ENCODE measurements at places on chromosomes 5 and 9.

DNA sequence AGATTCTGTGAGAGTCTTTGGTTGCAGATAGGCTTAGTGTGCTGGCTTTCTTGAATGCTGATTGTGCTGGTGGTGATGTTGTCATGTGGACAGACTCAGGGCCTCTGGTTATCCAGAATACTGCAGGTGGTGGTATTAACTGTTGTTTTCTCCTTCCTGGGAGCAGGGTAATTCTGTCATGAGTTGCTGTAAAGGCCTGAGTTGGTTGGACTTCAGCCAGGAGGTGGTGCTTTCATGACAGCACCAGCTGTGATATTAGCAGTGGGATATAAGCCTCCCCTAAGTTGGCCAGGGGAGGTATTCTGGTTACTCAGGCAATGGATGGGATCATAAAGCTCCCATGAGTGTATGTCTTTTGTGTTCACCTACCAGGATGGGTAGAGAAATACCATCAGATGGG is 16.4 kb upstream of the RNF180 start:
- no peak overlapping the region for H3K4me3 ChIP-seq
- DNase-seq, result no peak
- peaks cover 3% of the 10 kb centered on the region for H3K36me3 ChIP-seq
- H3K4me1 ChIP-seq, result no peaks in the 10 kb centered on the region
- no peak overlapping the region for H3K27ac ChIP-seq

- peak overlapping the region; percentile 90 for H3K4me3 ChIP-seq
- no peak for DNase-seq
- H3K36me3 ChIP-seq, result peaks cover 17% of the 10 kb centered on the region
- H3K4me1 ChIP-seq, result peaks cover 62% of the 10 kb centered on the region
Measured at GRCh38 chr5:43303242-43303641, 10.0 kb downstream of the HMGCS1 start.

GRCh38 chr9:95836072-95836471 is 39.4 kb upstream of the ERCC6L2 start:
- peaks cover 14% of the 10 kb centered on the region for H3K27me3 ChIP-seq
- peaks cover 4% of the 10 kb centered on the region for H3K4me1 ChIP-seq
- no peak for DNase-seq

DNA sequence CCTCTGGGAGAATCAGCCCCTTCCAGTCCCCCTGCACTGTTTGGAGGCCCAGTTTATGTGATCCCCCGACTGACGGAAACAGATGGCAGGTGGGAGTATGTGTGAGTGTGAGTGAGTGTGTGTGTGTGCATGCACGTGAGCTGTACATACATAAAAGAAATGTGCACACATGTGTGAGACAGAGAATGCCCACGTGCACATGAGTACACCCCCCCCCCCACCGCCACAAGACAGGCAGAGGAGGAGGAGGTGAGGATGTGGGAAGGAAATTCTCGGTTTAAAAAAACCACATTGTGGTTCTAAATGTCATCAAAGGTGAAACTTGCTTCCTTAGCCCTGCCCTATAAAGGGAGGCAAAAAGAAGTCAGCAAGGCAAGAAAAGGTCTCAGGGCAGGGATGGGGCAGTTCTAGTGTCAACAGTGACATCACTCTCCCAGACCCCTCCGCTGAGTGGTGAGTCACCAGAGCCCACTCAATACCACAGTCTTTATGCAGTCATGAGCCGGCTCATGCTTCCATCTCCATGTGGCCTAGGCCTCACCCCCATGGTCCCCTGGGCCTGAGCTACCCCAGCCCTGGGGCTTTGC is 79.2 kb upstream of the HSPA9 start:
- peaks cover 3% of the 10 kb centered on the region for H3K36me3 ChIP-seq
- peaks cover 93% of the 10 kb centered on the region for H3K27me3 ChIP-seq

- peaks cover 4% of the 10 kb centered on the region for H3K36me3 ChIP-seq
- H3K4me3 ChIP-seq, result no peak overlapping the region
- H3K27me3 ChIP-seq, result no peaks in the 10 kb centered on the region
Measured at GRCh38 chr9:112404508-112404932, 24.6 kb downstream of the HSDL2 start.

- H3K36me3 ChIP-seq, result peaks cover 1% of the 10 kb centered on the region
- peaks cover 8% of the 10 kb centered on the region for H3K27me3 ChIP-seq
- no peak for DNase-seq
- no peak overlapping the region for H3K4me3 ChIP-seq
- H3K27ac ChIP-seq, result no peak overlapping the region
Measured at GRCh38 chr5:180130876-180131740, 59.5 kb upstream of the RNF130 start.

DNA sequence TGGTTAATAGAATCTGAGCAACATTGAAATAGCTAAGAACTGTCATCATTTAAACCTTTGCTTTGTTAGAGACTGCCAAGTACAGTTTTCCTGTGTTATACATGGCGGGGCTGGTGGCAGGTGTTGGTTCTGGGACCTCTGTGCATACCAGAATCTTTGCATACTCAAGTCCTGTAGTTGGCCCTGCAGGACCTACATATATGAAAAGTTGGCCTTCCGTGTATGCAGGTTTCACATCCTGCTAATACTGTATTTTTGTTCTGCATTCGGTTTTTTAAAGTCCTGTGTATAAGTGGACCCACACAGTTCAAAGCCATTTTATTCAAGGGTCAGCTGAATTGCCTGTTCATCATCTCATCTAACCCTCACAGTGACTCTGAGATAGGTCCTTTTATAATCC is 36.4 kb downstream of the LARP1 start:
- peaks cover 8% of the 10 kb centered on the region for H3K4me1 ChIP-seq
- peaks cover 7% of the 10 kb centered on the region for H3K36me3 ChIP-seq
- no peak overlapping the region for H3K4me3 ChIP-seq
- no peak overlapping the region for H3K27ac ChIP-seq
- H3K27me3 ChIP-seq, result no peaks in the 10 kb centered on the region

- DNase-seq, result no peak
- no peaks in the 10 kb centered on the region for H3K4me1 ChIP-seq
- no peak overlapping the region for H3K4me3 ChIP-seq
- H3K27me3 ChIP-seq, result no peaks in the 10 kb centered on the region
- H3K36me3 ChIP-seq, result no peaks in the 10 kb centered on the region
- no peak overlapping the region for H3K27ac ChIP-seq
Measured at GRCh38 chr5:2697446-2698200, 53.9 kb downstream of the IRX2 start.

DNA sequence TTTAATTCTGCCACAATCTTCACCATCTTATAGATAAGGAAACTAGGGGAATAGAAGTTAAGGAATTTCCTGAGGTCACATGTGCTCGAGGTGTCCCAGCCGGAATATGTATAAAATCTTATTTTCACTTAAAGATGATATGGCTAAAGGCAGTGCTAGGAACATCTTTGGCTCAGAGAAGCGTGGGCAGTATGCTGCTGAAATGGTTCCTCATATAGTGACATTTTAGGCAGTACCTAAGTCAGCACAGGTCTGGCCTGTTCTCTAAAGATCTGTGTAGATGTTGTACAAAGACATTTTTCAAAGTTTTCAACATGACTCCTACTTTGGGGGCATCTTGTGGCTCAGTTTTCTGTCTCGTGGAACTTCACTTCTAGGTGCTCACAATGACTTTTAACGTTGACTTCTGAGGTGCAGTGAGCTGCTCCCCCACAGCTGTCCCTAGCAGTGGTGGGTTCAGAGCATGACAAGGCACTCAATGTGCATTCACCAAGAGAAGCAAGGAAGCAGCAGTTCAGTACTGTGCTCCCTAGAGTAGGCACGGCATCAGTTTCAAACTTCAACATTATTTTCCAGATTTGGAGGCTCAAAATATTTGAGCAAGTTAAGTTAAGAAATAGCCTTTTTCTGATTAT is 40.3 kb downstream of the TNFAIP8 start:
- H3K27me3 ChIP-seq, result no peaks in the 10 kb centered on the region
- peak; percentile 28 for DNase-seq
- peaks cover 12% of the 10 kb centered on the region for H3K36me3 ChIP-seq
- H3K4me3 ChIP-seq, result peak overlapping the region; percentile 85
- H3K27ac ChIP-seq, result peak overlapping the region; percentile 98

DNA sequence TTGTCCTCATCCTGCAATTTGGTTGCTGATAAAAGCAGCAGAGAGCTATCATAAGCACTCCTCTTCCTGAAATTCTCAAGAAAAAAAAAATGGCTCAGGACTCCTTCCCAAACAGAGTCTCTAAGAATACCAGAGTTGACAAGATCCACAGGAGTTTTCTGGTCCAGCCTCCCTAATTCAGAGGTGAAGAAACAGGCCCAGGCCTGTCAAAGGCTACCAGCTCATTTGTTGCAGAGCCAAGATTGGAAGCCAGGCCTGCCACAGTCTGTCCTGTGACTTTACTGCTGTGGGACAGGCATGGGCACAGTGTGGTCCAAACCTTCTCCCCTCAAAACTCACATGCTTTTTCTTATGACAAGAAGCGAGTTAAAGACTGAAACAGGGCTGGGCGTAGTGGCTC is 41.5 kb downstream of the NIPSNAP3B start:
- DNase-seq, result no peak
- H3K27me3 ChIP-seq, result no peaks in the 10 kb centered on the region

- peaks cover 37% of the 10 kb centered on the region for H3K4me1 ChIP-seq
- peak overlapping the region; percentile 87 for H3K4me3 ChIP-seq
- H3K27ac ChIP-seq, result peak overlapping the region; percentile 100
- DNase-seq, result peak; percentile 82
Measured at GRCh38 chr5:181207214-181207959, 2.4 kb upstream of the TRIM7 start.

GRCh38 chr5:167381457-167381856 is 910.0 kb upstream of the WWC1 start:
- no peak for DNase-seq
- no peak overlapping the region for H3K27ac ChIP-seq
- H3K4me3 ChIP-seq, result no peak overlapping the region
- H3K4me1 ChIP-seq, result no peaks in the 10 kb centered on the region
- H3K36me3 ChIP-seq, result no peaks in the 10 kb centered on the region

- no peaks in the 10 kb centered on the region for H3K36me3 ChIP-seq
- no peak for DNase-seq
- no peaks in the 10 kb centered on the region for H3K4me1 ChIP-seq
- peaks cover 6% of the 10 kb centered on the region for H3K27me3 ChIP-seq
Measured at GRCh38 chr5:37896159-37896558, 56.3 kb upstream of the GDNF start.

- no peaks in the 10 kb centered on the region for H3K36me3 ChIP-seq
- DNase-seq, result peak; percentile 83
- H3K4me1 ChIP-seq, result peaks cover 8% of the 10 kb centered on the region
- H3K27me3 ChIP-seq, result peaks cover 13% of the 10 kb centered on the region
- no peak overlapping the region for H3K4me3 ChIP-seq
Measured at GRCh38 chr5:109468737-109469420, 59.1 kb upstream of the PJA2 start.

DNA sequence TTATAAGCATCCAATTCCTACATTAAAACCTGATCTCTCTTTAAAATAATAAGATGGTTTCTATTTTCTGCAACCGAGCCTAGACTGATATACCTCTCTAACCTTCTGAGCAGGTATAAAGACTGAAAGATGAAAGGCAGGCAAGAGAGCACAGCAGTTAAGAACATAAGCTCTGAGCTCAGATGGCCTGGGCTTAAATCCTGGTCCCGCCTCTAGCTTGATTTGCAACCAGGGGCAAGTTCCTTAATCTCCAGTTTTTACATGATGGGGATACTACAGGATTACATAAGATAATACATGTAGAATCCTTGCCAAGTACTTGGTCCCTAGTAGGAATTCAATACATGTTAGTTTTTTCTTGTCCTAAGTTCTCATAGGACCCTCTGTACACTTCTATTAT is 33.9 kb downstream of the SLC24A2 start:
- no peaks in the 10 kb centered on the region for H3K4me1 ChIP-seq
- H3K27ac ChIP-seq, result no peak overlapping the region
- H3K36me3 ChIP-seq, result no peaks in the 10 kb centered on the region
- DNase-seq, result no peak
- no peaks in the 10 kb centered on the region for H3K27me3 ChIP-seq

- no peak overlapping the region for H3K27ac ChIP-seq
- H3K27me3 ChIP-seq, result no peaks in the 10 kb centered on the region
- DNase-seq, result no peak
- H3K4me1 ChIP-seq, result no peaks in the 10 kb centered on the region
- H3K36me3 ChIP-seq, result no peaks in the 10 kb centered on the region
- no peak overlapping the region for H3K4me3 ChIP-seq
Measured at GRCh38 chr5:45737153-45737552, 41.0 kb upstream of the HCN1 start.

DNA sequence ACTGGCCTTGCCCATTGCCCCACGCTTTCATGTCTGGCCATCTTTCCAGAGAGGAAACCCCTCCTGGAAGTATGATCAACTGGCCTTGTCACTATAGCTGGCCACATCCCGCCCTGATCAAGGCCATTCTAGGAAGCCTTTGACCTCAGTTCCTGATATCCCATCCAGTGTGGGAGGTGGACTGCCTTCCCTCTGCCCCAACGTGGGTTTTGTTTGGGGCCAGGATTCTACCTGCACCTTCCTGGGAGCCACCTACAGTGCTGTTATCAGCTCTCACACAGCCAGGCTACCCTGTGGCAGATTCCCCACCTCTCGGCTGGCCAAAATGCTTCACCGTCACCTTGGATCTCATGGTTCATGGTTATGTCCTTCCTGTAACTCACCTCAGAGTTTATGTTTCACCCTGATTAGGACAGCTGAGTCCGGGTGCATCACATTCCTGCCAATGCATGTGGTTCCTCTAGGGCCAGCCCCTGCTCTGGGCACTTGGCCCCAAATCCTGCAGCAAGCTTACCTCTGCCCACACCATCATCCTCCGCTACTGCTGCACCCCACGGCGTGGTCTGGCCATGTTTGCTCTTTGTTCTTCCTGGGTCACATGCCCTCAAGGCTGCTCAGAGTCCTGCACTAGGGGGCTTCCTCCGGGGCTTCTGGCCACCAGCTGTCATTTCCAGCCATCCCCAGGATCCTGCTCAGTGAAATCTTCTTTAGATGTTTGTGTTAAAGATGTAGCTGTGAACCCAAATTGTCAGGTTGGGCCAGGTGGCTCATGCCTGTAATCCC is 24.2 kb upstream of the S1PR3 start:
- no peak overlapping the region for H3K4me3 ChIP-seq
- H3K36me3 ChIP-seq, result no peaks in the 10 kb centered on the region
- H3K4me1 ChIP-seq, result no peaks in the 10 kb centered on the region
- no peak overlapping the region for H3K27ac ChIP-seq
- DNase-seq, result no peak
- peaks cover 21% of the 10 kb centered on the region for H3K27me3 ChIP-seq
